CD8-positive, alpha-beta memory T cell (primary cell): ENCODE measurements at places on chromosomes 3 and 15. TPM values are rescaled to one million over a fixed set of nuclear protein-coding genes. Genes with fewer than 3 reads are reported as not detected.

DNA sequence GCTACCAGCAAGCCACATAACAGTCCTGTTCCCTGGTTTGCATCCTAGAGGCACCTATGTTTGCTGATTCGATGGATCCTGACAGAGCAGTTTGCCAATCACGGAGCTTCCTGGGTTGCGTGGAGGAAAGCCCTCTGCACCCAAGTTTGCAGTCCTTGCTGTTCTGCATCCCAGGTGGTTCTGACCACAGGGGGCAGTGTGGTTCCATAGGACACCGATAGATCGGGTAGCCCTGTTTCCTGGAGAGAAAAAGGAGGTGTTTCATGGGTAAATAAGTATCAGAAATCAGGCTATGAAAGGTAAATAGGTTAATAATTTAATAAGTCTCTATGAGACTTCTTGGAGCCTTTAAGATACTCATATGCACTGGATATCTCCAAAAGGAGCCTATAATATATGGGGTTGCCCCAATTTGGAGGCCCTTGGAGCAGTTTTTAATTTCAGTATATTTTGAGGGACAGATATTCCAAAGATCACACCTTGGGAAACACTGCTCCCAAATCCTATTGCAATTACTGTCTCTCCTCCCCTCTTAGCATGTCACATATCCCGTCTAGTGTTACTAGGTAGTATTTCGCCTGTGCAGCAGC is 194.6 kb upstream of the TPM1 start:
- peak; percentile 24 for DNase-seq
- no peaks in the 10 kb centered on the region for H3K4me1 ChIP-seq
- no peaks in the 10 kb centered on the region for H3K36me3 ChIP-seq
- no peak overlapping the region for H3K4me3 ChIP-seq
- no peaks in the 10 kb centered on the region for H3K27me3 ChIP-seq
- H3K27ac ChIP-seq, result no peak overlapping the region

DNA sequence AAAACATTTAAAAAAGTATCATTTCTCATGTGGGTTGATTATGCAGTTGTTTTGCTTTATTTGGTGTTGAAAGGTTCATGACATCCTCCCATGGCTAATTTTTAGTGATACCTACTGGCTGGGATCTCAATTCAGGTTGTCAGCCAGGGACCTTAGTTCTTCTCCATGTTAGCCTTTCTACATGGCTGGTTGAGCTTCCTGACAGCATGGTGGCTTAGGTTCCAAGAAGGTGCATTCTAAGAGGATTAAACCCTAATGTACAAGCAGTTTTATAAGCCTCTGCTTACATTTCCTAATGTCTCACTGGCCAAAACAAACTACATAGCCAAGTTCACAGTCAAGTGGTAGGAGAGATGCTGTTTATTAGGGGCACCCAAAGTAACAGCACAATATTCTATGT is 9.4 kb upstream of the TM6SF1 start:
- H3K36me3 ChIP-seq, result no peaks in the 10 kb centered on the region
- no peaks in the 10 kb centered on the region for H3K4me1 ChIP-seq
- H3K27ac ChIP-seq, result no peak overlapping the region
- no peaks in the 10 kb centered on the region for H3K27me3 ChIP-seq
- H3K4me3 ChIP-seq, result no peak overlapping the region

DNA sequence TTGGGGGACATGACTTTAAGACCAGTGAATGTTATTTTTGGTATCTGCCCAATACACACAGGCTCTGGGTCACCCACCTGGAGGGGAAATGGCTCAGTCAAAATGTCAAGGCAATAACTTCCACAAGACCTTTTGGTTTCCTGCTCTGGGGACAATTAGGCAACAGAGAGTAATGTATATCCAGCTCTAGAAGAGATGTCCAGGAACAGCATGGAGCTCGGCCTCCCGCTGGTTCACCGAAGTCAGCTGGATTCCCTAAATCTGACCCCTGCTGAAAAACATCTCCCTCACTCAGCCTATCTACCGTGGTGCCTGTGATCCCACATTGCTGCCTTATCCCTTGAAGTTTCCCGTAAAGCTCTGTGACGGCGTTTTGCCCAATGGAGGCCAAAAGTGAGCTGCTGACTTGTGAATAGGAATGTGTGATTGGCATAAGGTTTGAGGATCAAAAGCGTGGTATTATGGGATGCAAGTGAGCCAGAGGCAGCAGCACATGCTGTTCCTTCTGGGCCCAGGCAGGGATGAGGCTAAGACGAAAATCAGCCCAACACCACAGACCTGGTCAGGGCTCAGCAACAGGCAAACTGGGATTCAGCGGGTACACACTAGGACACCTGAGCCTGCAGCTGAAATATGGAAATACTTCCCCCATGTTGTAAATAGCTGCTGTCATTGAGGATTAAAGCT is 47.2 kb upstream of the SLC6A11 start:
- H3K4me1 ChIP-seq, result no peaks in the 10 kb centered on the region
- no peaks in the 10 kb centered on the region for H3K36me3 ChIP-seq
- DNase-seq, result no peak

GRCh38 chr3:127071597-127072001 is 88.7 kb downstream of the PLXNA1 start:
- no peaks in the 10 kb centered on the region for H3K36me3 ChIP-seq
- no peak overlapping the region for H3K27ac ChIP-seq
- H3K27me3 ChIP-seq, result no peaks in the 10 kb centered on the region
- H3K4me3 ChIP-seq, result no peak overlapping the region

The BDH1 gene
- total RNA-seq, result 59.3 TPM

GRCh38 chr3:98980915-98981596 is 79.6 kb upstream of the DCBLD2 start:
- H3K27ac ChIP-seq, result no peak overlapping the region
- H3K4me1 ChIP-seq, result no peaks in the 10 kb centered on the region
- no peaks in the 10 kb centered on the region for H3K36me3 ChIP-seq
- no peak overlapping the region for H3K4me3 ChIP-seq
- no peaks in the 10 kb centered on the region for H3K27me3 ChIP-seq

- H3K27me3 ChIP-seq, result no peaks in the 10 kb centered on the region
- H3K4me3 ChIP-seq, result no peak overlapping the region
- no peaks in the 10 kb centered on the region for H3K36me3 ChIP-seq
- no peaks in the 10 kb centered on the region for H3K4me1 ChIP-seq
- no peak overlapping the region for H3K27ac ChIP-seq
- DNase-seq, result no peak
Observed at GRCh38 chr3:84904816-84905555, 53.8 kb upstream of the CADM2 start.

- H3K4me3 ChIP-seq, result no peak overlapping the region
- H3K27me3 ChIP-seq, result no peaks in the 10 kb centered on the region
- H3K36me3 ChIP-seq, result no peaks in the 10 kb centered on the region
Observed at GRCh38 chr15:67927501-67928168, 87.8 kb upstream of the RNU6-1 start.

The TM4SF4 gene
- not detected for total RNA-seq

GRCh38 chr3:148466980-148467740 is 230.5 kb upstream of the AGTR1 start:
- H3K27me3 ChIP-seq, result no peaks in the 10 kb centered on the region
- DNase-seq, result no peak
- H3K27ac ChIP-seq, result no peak overlapping the region
- no peak overlapping the region for H3K4me3 ChIP-seq
- no peaks in the 10 kb centered on the region for H3K4me1 ChIP-seq

GRCh38 chr15:65583701-65584100 is 27.2 kb downstream of the INTS14 start:
- peaks cover 17% of the 10 kb centered on the region for H3K4me1 ChIP-seq
- no peaks in the 10 kb centered on the region for H3K27me3 ChIP-seq
- peak overlapping the region; percentile 9 for H3K4me3 ChIP-seq
- H3K27ac ChIP-seq, result peak overlapping the region; percentile 52
- peak; percentile 12 for DNase-seq

DNA sequence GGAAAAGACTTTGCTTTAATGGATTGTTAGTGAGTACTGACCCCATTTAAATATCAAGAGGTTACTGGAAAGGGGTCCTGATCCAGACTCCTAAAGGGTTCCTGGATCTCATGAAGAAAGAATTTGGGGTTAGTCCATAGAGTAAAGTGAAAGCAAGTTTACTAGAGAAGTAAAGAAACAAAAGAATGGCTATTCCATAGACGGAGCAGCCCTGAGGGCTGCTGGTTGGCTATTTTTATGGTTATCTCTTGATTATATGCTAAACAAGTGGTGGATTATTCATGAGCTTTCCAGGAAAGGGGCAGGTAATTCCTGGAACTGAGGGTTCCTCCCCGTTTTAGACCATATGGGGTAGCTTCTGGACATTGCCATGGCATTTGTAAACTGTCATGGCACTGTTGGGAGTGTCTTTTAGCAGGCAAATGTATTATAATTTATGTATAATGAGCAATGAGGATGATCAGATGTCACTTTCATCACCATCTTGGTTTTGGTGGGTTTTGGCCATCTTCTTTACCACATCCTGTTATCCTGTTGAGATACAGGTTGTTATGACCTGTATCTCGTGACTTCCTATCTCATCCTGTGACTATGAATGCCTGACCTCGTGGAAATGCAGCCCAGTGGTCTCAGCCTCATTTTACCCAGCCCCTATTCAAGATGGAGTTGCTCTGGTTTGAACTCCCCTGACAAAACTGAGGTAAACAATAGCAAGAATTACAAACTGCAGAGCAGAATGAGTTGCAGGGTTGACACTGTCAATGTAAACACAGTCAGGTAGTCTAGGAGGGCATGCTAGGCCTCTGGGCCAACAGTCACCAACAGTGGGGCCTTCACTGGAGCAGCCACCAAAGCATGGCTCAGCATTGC is 10.3 kb upstream of the GPR160 start:
- DNase-seq, result peak; percentile 21
- no peak overlapping the region for H3K4me3 ChIP-seq
- no peaks in the 10 kb centered on the region for H3K36me3 ChIP-seq
- H3K27ac ChIP-seq, result no peak overlapping the region

- H3K4me1 ChIP-seq, result peaks cover 93% of the 10 kb centered on the region
- H3K36me3 ChIP-seq, result no peaks in the 10 kb centered on the region
- H3K27me3 ChIP-seq, result no peaks in the 10 kb centered on the region
- DNase-seq, result no peak
- H3K4me3 ChIP-seq, result peak overlapping the region; percentile 51
Observed at GRCh38 chr15:64623347-64623996, 151.9 kb downstream of the RBPMS2 start.

DNA sequence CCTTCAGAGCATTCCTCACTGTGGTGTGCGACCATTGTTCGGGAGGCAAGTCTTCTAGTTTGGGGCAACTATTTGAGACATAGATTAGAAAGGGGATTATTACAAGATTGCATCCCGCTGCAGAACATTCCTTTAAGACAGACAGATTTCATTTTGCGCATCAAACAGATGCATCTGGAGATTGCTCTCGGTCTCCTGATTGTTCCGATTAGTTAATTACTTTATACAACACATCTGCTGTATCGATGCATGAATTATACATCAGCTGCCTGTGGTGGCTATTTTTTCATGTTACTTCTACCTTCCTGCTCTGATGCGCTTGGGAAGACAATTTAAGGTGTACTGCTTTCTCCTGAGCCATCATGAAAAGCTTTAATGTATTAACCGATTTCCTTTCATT is 10.0 kb downstream of the SATB1 start:
- no peak for DNase-seq
- no peak overlapping the region for H3K27ac ChIP-seq
- H3K36me3 ChIP-seq, result peaks cover 6% of the 10 kb centered on the region
- peaks cover 83% of the 10 kb centered on the region for H3K4me1 ChIP-seq

The MKRN2 gene
- total RNA-seq, result 30.0 TPM

The SCG5 gene
- total RNA-seq, result 0.24 TPM

The PPM1L gene
- total RNA-seq, result 3.8 TPM

- no peak overlapping the region for H3K4me3 ChIP-seq
- H3K4me1 ChIP-seq, result no peaks in the 10 kb centered on the region
- H3K36me3 ChIP-seq, result no peaks in the 10 kb centered on the region
- H3K27me3 ChIP-seq, result no peaks in the 10 kb centered on the region
Observed at GRCh38 chr15:87047203-87047965, 967.7 kb downstream of the AGBL1 start.

GRCh38 chr3:188916934-188917401 is 254.8 kb upstream of the TPRG1 start:
- no peaks in the 10 kb centered on the region for H3K36me3 ChIP-seq
- peaks cover 28% of the 10 kb centered on the region for H3K4me1 ChIP-seq
- H3K4me3 ChIP-seq, result no peak overlapping the region
- H3K27me3 ChIP-seq, result no peaks in the 10 kb centered on the region
- DNase-seq, result no peak

GRCh38 chr15:79872358-79873017 is 24.3 kb downstream of the MTHFS start:
- H3K4me3 ChIP-seq, result no peak overlapping the region
- no peaks in the 10 kb centered on the region for H3K27me3 ChIP-seq
- H3K4me1 ChIP-seq, result peaks cover 11% of the 10 kb centered on the region
- H3K36me3 ChIP-seq, result peaks cover 11% of the 10 kb centered on the region
- peak; percentile 59 for DNase-seq

DNA sequence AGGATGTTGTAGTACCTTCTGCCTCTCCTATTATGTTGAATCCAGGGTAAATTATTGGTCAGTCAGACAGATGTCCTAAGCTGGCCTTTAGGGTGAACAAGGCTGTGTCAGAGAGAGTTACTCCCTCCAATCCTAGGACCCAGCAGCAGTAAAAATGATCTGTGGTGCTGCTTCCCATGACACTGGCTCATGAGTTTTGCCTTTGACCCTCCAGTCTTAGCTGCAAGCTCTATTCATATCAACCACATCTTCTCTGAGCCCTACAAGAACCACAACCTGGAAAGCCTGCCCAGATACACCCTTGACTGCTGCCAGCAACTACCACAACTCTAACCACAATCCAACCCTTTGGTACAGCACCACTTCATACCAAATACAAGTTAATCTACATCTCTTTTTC is 27.2 kb upstream of the PHLDB2 start:
- no peak overlapping the region for H3K4me3 ChIP-seq
- peaks cover 5% of the 10 kb centered on the region for H3K4me1 ChIP-seq
- no peaks in the 10 kb centered on the region for H3K36me3 ChIP-seq
- no peaks in the 10 kb centered on the region for H3K27me3 ChIP-seq
- DNase-seq, result no peak
